ENCODE measurements at places on chromosomes 16 and 17.

- no peak for DNase-seq
Observed at GRCh38 chr16:78045865-78046581, 23.7 kb downstream of the CLEC3A start.

GRCh38 chr16:9311303-9311954 is 220.0 kb downstream of the HAPSTR1 start:
- DNase-seq, result no peak

- DNase-seq, result no peak
Observed at GRCh38 chr16:19515757-19516156, 6.1 kb downstream of the GDE1 start.

GRCh38 chr16:78749745-78750268 is 650.4 kb downstream of the WWOX start:
- DNase-seq, result no peak

- no peak for DNase-seq
Observed at GRCh38 chr16:58507195-58507962, 7.4 kb downstream of the NDRG4 start.
